CD4-positive, alpha-beta T cell treated with Interferon alpha-2 for 1 hour (primary cell): ENCODE measurements at places on chromosomes 5 and 9.

GRCh38 chr9:116497095-116497890 lies 189.8 kb upstream of the TRIM32 start:
- DNase-seq = no peak

DNA sequence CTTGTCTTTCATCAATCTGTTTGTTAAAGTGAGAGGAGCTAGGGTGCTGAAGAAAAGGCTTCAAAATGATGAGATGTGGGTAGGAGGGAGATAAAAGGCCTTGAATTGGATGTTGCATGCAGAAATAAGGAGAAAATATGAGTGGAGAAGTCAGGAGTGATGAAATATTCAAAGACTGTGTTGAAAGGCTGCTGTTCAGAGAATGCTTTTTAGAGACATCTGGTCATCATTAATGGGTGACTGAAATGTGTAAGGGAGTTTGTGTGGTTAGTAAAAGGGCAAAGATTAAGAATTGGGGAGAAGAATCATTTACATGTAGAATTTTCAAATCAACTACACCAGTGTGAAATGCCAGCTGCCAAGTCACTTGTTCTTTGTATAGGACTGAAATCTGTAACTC lies 383.9 kb downstream of the MAT2B start:
- DNase-seq = no peak

DNA sequence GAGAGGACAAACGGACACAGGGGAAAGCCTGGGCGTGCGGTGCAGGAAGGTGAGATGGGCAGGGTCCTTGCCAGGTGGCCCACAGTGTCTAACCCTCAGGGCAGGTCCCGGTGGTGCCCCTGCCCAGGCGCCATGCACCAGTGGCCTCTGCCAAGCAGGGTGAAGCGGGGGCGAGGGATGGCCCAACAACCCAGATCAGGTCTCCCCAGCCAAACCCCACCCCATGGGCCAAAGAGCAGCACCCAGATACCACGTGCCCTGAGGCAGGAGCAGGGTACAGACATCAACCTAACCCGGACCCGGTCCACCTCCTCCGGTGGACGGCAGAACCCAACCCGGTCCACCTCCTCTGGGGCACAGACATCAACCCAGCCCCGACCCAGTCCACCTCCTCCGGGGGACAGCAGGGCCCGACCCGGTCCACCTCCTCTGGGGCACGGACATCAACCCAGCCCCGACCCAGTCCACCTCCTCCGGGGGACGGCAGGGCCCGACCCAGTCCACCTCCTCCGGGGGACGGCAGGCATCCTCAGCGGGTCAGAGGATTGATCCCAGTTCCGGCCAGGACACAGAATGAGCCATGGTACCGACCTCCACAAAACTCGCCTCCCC lies 12.8 kb downstream of the SLC12A7 start:
- DNase-seq = no peak

GRCh38 chr5:55850839-55851674 lies at the start of gene IL31RA:
TSS of gene IL31RA (plus strand) at chr5:55851357. CDS start at chr5:55851571, 214 bp downstream.
- no peak for DNase-seq

GRCh38 chr9:72509053-72509452 lies 12.4 kb upstream of the TMC1 start:
- DNase-seq = no peak

- no peak for DNase-seq
Observed at GRCh38 chr5:157350939-157351801, 85.2 kb downstream of the CYFIP2 start.

DNA sequence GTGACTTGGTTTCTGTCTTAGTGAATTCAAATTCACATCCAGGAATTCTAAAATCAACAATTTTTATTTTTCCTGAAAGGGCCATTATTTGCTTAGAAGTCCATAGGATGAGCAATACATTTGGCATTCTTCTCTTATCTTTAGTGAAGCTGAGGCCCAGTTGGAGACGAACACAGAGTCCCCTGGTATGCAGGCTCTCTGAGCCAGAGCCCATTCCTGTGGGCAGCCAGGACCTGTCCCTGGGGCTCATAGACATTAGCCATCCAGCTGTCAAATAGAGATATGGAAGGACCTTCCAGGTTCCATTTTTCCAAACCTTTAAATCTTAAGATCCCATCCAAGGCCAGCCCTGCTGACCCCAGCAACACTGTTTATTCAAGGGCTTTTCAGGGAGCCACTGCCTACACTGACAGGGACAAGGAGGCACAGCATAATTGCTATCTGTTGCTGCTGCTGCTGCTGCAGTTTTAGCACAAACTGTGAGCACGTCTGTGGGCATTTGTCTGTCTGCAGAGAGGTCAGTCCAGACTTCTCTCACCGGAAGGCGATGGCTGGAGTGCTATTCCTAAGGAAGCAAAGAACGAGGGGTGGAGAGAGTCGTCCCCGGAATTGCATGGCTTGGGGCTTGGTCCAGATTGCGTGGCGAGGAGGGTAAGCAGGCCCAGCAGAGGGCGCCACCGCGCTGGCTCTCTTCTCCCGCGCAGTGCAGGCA lies 639.0 kb downstream of the CCDC171 start:
- DNase-seq = no peak

DNA sequence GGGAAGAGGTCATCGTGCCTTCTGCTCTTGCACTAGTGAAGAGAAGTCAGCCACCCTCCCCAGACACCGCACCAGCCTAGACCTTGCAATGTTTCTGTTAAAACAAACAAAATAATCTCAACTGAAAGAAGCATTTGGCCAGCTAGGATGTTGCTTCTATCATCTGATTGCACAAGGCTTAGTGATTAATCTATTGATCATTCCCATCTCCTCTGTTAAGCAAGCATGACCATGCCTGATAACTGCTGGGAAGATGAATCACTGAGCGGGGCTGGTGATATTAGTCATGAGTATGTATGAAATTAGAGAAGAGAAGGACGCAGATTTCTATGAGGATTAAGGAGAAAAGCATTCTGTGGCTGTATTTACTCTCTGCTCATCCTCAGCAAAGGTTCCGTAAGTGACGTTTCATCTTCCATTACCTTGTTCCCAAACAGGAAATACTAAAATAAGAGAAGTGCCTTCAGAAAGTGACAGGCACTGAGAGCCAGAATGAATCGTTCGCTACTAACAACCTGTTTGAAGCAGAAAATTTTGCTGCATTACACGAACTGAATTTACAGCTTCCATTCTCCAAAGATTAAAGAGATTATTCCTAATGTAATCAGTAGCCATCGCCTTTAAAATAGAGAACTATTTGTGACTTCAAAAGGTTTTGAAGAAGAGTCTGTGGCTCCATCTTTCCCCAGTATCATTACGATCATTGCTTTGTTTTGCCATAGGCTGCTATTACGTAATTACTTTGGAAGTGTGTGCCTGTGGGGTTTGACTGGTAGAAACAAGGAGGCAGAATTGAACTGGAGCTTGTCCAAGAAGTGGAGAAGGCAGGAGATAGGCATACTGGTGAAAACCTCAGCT lies 219.1 kb downstream of the MED10 start:
- DNase-seq = no peak

DNA sequence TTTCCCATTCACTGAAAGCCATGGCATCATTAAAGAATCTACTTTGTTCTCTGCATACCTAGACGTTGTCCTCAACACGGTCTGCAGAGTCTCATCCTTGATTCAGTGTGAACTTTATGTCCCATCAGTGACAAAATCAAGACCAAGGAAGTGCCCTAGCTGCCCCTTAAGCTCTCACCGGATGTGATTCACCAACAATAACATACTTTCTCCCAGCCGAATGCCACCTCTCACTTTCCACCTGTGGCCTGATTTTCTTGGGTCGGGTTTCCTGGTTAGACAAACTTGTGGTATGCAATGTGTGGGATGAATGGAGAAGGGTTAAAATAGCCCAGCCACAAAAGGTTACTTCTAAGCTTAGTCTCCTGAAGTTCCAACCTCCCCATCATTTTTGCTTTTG lies 145.3 kb upstream of the PAPPA start:
- DNase-seq = no peak

DNA sequence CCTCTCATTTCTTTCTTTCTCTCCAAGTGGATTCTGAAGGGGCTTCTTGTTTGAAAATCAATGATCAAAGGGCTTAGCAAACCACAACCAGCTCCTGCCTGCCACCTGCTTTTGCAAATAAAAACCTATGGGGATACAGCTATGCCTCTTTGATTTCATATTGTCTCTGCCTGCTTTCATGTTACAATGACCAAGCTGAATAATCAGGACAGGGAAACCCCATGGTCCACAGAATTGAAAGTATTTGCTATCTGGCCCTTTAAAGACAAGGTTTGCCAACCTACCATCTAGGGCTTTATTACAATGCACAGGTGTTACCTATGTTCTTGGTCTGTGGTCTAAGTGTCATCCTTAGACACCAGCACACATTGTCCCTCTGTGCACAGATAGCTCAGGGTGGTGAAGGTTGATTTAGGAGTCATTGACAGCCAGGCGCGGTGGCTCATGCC lies 28.8 kb upstream of the PLIN2 start:
- no peak for DNase-seq

DNA sequence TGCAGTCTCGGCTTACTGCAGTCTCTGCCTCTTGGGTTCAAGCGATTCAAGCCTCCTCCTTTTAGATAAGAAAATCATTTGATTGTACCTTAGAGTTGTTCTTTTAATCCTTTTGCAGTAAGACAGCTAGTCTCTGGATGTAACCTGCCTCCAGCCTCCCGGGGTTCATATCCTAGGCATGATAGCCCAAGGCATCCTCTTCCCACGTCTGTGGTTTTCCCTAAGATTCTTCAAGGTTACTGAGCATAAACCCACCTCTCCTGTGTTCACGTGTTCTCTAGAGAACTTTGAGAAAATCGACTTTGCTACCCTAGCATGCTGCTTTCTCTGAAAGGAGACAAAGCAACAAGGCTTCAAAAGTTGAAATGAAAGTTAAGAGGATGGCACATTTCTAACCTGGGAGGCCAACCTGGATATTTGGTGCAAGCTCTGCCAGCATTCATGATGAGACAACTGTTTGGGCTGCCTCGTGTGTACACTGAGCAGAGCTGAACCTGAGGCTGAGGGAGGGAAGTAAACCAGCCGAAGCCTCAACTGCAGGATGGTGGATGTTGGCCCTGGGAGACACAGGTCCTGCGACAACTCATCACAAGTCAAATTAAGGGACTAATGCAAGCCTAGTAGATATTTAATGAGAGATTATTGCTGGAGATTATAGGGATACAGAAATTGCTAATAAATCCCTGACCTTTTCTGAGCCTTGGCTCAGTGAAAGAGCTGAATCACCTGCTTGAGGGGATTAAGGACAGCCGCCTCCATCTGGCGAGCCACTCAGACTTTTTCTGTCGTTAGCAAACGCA lies 261.8 kb downstream of the ARHGAP26 start:
- no peak for DNase-seq

- DNase-seq = no peak
Observed at GRCh38 chr5:68757006-68757405, 336.8 kb upstream of the SLC30A5 start.

GRCh38 chr5:115455301-115455707 lies 89.3 kb downstream of the FEM1C start:
- no peak for DNase-seq

- no peak for DNase-seq
Observed at GRCh38 chr5:132283423-132284043, 10.7 kb upstream of the SLC22A4 start.

GRCh38 chr5:77073667-77074066 lies 13.4 kb downstream of the ZBED3 start:
- no peak for DNase-seq

GRCh38 chr5:1032011-1032410 lies 23.4 kb downstream of the NKD2 start:
- no peak for DNase-seq

DNA sequence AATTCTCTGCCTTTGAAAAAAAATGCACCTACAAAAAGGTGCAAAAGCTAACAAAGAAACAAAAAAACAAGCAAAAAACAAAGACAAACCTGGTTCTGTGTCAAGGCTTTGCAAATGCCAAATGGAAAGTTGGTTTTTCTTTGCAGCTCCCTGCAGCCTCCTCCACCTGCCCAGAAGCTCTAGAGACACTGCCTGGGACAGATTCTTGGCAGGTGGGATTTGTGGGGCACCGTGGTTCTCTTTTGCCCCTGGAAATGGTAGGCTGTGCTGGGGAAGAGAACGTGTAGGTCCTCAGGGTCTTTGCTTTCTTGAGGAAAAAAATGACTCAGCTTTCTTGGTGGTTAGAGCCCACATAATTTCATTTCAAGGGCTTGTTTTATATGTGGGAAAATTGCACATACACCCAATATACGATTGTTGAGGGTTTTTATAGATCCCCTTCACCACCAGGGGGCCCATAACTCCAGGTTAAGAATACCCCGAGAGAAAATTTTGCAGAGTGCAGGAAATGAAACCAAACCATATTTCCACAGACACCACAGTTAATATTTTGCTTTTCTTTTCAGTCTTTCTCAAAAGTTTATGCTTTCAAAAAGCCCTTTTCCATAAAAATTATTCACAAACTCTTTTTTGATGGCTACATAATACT lies 58.7 kb downstream of the NXNL2 start:
- DNase-seq = peak; percentile 43

- DNase-seq = no peak
Observed at GRCh38 chr5:164721656-164722055, 1216.2 kb downstream of the MAT2B start.

DNA sequence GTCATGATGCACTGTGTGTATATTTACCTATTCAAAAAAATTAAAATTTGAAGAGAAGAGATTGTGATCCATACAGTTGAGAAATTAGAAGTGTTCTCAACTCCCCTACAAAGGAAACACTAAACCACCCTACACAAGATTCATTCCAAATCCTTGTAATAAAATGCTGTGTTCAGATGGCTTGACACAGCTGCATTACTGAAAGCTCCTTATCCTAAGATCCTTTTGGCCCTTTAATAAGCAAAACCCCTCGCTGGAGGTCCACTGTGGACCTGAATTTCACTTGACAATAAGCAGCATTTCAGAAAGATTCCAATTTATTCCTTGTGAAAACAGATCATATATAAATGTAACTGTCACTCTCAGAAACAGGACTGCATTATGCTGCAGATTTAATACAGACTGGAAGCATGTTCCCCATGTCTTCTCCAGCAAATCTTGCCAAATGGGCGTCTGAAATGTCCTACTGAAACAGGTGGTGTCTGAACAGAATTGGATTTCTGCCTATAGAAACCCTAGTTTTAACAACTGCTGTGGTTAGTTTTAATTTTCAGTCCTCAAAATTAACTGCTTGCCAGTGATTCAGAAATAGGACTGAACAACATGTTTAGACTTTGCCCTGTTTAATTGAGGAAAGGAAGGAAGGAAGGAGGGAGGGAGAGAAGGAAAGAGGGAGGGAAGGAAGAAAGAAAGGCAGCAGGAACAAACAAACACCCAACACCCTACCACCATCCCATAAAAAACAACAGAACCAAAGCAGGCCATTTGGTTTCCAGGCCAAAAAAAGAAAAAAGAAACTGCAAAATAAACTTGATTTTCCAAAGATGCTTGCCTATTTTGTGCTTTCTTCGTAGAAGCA lies 179.6 kb downstream of the MLLT3 start:
- no peak for DNase-seq

- DNase-seq = no peak
Observed at GRCh38 chr9:38372762-38373619, 19.5 kb upstream of the ALDH1B1 start.

DNA sequence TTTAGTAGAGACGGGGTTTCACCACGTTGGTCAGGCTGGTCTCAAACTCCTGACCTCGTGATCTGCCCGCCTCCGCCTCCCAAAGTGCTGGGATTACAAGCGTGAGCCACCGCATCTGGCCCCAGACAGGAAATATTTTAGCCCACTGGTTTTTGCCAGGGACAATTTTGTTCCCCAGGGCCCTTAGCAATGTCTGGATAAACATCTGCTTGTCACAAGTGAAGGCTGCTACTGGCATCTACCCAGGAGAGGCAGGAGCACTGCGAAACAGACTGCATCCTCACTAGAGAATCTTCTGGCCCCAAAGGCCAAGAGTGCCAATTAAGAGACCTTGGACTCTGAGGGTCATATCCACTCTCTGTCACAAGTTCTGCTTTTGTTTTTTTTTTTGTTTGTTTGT lies 2.4 kb upstream of the TPRN start:
- no peak for DNase-seq
